Fibroblast of upper back skin (primary cell): ENCODE measurements at places on chromosomes 6 and 20.

GRCh38 chr6:170167657-170168159, 123.2 kb downstream of the DLL1 start:
- no peak for DNase-seq

GRCh38 chr20:44582311-44583025, at the start of gene PKIG:
PKIG (plus strand) TSS chr20:44582579; CDS start chr20:44614557, 31,978 bp downstream.
- peak; percentile 83 for DNase-seq

DNA sequence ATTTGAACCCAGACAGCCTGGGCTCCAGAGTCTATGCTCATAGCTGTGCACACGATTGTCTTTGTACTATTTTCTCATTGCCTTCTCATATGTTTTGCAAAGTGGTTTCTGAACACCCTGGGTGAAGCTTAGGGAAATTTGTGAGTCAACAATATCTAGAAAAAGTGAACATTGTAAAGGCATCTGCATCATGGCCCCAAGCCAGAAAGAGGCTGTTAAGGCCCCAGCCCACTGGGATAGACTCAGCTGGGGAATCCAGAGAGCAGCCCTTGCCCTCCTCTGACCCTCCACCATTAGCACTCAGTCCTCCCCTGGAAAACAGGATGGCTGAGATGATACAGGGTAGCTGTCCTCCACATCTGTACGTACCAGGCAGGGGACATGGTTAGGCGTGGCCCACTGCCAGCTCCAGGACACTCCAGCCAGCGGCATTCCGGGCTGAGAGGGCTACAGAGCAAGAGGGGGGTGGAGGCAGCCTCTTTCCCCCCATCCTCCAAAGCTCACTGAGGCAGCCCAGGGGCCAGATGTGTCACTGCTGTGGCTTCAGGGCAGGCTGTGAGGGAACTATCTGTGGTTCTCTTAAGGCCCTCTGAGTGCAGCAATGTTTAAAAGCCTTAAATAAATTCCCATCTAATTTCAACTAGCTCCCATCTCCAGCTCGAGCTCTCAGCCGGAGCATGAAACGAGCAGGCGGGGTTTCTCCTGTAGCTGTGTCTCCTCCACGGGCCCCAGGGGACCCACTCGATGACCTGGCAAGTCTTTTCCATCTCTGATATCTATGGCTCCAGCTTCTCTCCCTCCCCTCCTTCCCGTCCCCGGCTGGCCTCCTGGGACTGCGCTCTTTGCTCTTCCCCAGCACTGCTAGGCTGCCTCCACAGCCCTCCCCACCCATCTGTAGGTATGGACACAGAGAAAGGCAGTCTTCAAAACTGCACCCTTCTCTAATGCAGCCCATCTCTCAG, 209.4 kb upstream of the LRFN2 start:
- DNase-seq: peak; percentile 59

DNA sequence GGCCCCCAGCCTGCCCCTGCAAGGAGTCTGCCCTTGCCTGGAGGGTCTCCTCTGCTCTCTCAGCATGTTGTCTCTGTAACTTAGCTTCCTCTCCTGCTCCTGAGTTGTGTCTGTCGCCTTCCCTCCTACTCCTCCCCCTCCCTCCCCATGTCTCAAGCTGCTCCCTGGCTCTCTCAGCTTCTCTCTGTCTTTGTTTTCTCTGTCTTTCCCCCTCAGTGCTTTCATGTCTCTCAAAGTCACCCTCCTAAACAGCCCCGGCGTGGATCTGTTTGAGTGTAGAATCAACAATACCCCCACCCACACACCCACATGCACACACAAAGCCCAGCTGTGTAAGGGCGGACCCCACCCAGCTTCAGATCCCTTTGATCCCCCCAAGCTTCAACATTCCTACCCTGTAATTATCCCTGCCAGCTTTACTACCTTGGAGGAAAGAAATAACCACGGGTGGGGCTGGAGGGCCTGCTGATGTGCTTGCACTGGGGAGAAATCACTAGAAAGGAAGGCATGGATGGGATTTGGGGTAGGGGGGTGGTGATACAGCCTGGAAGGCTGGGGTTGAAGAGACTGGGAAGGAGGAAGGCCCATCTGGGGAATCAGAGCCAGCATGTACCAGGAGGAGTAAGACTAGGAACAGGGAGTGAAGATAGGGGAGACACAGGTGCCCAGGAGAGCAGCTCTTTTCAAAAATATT, 1.0 kb upstream of the LY6G6D start:
- DNase-seq: no peak

- peak; percentile 72 for DNase-seq
These were observed 155.8 kb downstream of the TSHZ2 start for GRCh38 chr20:53128004-53128403.

- no peak for DNase-seq
These were observed 1.0 kb upstream of the MMP9 start for GRCh38 chr20:46007671-46008070.

DNA sequence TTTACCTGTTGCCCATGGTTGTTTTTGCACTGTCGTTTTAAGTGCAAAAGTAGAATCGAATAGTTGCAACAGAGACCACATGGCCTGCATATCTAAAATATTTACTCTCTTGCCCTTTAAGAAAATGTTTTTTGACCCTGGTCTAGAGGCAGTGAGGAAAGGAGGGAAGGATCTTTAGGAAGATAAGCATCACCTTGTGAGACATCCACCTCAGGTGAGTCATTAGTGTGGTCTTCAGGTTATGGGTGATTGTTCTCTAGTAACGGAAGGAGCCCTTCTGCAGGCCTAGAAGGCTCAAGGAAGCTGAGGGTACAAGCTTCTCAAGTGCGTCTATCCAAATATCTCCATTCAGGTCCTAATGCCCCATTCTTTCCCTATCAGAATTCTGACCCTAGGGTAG, 6.6 kb upstream of the RAB44 start:
- no peak for DNase-seq

GRCh38 chr6:42387336-42387735, 64.4 kb downstream of the TRERF1 start:
- no peak for DNase-seq

GRCh38 chr20:2761885-2762284, 38.5 kb downstream of the CPXM1 start:
- DNase-seq: no peak

- DNase-seq: no peak
These were observed 62.7 kb downstream of the FYN start for GRCh38 chr6:111810294-111811131.

- DNase-seq: no peak
These were observed 12.5 kb downstream of the NOX3 start for GRCh38 chr6:155443168-155443567.

- no peak for DNase-seq
These were observed 117.6 kb upstream of the ADGRF1 start for GRCh38 chr6:47159763-47160162.

- DNase-seq: peak; percentile 97
These were observed 183.6 kb downstream of the PRL start for GRCh38 chr6:22113026-22113766.

DNA sequence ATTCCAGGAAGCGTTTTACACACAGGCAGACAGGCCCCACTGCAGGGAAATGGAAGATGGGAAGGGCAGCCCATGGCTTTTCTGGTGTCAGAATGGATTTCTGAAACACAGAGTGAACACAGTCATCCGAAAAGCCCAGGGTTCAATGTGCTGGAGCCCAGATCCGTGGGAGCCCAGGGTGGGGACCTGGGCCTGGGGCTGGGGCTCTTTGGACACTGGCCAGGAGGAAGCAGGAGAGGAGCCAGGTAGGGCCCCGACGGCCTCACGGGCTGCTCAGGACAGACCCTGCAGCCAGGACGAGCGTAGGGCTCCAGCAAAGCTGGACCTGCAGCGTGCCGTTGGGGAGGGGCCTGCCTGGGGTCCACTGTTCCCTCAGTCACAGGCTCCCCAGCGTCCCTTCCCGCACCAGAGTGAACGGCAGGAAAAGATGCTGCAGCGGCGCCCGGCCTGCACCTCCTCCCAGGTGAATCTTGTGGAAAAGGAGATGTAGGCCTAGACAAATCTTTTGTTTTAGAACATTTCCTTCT, 24.3 kb upstream of the LSM14B start:
- DNase-seq: no peak

DNA sequence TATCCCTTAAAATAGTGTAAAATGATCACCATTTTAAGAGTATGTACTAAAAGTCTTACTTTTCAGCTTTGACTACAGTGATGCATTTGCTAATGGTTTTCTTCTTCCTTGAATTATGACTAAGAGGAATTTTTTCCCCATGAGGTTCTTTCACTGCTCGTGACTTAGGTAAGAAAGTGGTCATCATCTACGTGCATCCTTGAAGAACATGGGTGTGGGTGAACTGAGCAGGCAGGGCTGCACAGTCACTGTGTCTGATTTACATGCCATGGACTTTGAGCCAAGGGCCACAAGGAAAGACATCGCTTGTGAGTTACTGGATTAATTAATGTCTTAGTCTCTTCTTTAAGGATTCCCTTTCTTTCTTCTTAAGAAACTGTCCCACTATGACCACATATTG, 33.3 kb downstream of the NQO2 start:
- DNase-seq: peak; percentile 39

GRCh38 chr6:40986364-40986763, 52.7 kb downstream of the UNC5CL start:
- peak; percentile 25 for DNase-seq

DNA sequence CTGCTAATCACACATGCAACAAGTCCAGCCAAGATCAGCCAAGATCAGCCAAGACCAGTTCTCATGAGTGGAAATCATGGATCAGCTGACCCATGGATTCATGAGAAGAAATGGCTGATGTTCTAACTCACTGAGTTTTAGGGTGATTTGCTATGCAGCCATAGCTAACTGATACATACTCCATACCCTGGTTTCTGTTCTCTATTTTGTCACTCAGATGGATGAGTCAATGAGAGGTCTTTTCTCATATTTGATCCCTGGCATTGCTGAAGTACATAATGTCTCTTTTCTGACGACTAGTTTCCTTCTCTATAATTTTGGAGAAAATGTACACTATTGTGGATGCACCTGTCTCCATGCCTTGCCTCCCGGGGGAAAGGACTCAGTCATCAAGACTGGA, 118.4 kb upstream of the LY86 start:
- no peak for DNase-seq

GRCh38 chr6:6559994-6560570, 28.4 kb upstream of the LY86 start:
- no peak for DNase-seq

- no peak for DNase-seq
These were observed 155.9 kb downstream of the MYLK4 start for GRCh38 chr6:2594868-2595267.

DNA sequence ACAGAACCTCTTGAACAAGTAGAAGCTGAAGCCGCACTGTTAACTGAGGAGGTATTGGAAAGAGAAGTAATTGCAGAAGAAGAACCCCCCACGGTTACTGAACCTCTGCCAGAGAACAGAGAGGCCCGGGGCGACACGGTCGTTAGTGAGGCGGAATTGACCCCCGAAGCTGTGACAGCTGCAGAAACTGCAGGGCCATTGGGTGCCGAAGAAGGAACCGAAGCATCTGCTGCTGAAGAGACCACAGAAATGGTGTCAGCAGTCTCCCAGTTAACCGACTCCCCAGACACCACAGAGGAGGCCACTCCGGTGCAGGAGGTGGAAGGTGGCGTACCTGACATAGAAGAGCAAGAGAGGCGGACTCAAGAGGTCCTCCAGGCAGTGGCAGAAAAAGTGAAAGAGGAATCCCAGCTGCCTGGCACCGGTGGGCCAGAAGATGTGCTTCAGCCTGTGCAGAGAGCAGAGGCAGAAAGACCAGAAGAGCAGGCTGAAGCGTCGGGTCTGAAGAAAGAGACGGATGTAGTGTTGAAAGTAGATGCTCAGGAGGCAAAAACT, 40.1 kb downstream of the ZBTB2 start:
- no peak for DNase-seq

DNA sequence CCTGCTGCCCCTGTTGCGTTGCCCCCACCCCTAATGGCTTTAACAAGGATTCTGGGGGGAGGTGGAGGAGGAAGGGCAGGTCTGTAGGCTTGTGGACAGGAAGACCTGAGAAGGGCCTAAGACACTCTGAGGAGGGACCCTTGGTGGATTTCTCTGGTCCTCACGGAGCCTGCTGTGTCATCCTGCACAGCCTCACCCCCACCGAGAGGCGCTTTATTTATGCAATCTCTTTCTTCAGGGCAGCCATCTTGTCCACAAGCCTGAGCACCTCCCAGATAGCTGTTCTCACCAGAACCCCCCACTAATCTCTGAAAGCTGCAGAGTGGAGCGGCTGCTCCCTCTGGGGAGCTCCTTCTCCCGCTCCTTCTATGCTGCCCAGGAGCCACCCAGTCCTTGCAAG, 59.3 kb upstream of the MLN start:
- DNase-seq: no peak
